Sigmoid colon (tissue), 7 donors: ENCODE measurements at places on chromosomes 6 and 20. TPM values are rescaled to one million over a fixed set of nuclear protein-coding genes. Genes with fewer than 3 reads are reported as not detected.

- DNase-seq, result no peak
Measured at GRCh38 chr6:34810017-34810882, 18.4 kb downstream of the BLTP3A start.

The TRMT6 gene
- total RNA-seq, result 8.3 TPM

GRCh38 chr6:127458222-127458621 lies 967 bp downstream of the KIAA0408 start:
- DNase-seq, result no peak

DNA sequence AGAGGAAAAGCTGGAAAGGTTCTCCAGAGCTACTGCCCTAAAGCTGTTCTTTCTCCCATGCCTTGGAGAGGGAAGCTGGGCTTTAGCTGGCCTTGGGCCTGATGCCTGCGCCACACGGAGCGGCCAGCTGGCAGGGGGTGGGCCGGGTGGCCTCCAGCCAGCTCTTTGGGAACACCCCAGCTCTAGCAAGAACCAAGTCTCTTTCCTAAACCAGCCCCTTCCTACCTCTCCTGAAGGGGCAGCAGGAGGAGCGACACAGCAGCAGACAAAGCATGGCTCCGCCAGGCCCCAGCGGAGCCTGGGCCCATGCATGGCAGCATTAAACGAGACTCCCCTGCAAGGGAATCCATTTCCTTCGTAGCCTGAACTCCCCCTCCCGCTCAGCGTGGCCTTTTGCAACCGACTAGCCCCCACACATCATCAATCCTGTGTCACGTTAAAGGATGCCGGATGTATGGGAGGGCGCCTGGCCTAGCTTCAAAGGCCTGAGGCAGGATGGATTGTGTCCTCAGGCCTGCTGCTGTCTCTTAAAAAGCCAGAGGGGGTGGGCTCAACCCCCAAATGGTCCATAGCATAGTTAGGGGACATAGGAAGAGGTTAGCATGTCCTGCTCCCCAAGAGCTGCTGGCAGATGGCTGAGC lies 14.0 kb downstream of the MRPS18A start:
- no peak for DNase-seq

GRCh38 chr20:9139106-9139833 lies 70.4 kb downstream of the PLCB4 start:
- no peak for DNase-seq

The UST gene
- 21.8 TPM for total RNA-seq

DNA sequence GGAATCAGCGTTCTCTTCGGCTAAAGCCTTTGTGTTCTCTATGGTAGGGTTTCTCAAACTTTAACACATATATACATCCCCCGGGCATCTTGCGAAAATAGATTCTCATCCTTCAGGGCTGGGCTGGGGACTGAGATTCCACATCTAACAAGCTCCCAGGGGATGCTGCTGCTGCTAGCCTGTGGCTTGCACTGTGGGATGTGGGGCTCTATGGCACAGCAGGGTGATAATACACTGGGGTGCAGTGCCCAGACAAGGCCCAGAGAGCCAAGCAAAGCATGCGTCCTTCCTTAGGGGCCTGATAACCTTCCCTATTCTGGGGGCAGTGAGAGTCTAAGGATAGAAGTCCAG lies 102.0 kb downstream of the LAMP5 start:
- DNase-seq, result no peak

The MRAP2 gene
- 1.8 TPM for total RNA-seq

The MOXD1 gene
- total RNA-seq, result 12.8 TPM
